ENCODE measurements at places on chromosomes 2 and 18. TPM values are rescaled to one million over a fixed set of nuclear protein-coding genes. Genes with fewer than 3 reads are reported as not detected.

Gene SLC8A1
- total RNA-seq = 9.0 TPM

Gene CFAP65
- total RNA-seq = 0.11 TPM

DNA sequence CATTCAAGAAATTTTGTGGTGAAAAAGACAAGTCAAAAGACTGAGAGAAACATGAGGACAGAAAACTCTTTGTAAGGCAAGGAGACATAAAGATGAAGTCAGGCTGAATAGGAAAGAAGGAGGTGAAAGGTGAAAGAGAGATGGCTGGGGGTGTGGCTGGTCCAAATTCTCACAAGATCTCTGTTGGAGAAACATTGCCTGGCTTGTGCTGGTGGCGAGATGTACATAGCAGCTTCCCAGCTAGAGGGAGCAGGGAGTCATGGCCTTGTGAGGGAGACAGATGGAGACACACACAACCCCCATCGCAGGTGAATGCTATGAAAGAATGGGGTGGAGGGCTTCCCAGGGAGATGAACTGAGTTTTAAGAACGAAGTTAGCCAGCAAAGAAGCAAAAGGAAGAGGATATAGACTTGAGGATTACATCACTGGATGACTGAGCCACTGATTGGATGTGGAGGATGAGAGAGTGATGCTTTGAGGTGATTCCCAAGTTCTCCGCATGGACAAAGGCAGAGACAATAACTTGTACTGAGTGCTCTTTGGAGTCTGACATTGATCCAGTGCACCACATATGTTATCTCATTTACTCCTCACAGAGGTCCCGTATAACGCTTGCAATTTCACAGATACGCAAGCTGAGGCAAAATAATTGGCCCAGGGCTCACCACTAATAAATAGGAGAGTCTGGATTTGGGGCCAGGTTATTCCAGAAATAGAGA lies 3.7 kb upstream of the EMX1 start:
- no peak for DNase-seq

DNA sequence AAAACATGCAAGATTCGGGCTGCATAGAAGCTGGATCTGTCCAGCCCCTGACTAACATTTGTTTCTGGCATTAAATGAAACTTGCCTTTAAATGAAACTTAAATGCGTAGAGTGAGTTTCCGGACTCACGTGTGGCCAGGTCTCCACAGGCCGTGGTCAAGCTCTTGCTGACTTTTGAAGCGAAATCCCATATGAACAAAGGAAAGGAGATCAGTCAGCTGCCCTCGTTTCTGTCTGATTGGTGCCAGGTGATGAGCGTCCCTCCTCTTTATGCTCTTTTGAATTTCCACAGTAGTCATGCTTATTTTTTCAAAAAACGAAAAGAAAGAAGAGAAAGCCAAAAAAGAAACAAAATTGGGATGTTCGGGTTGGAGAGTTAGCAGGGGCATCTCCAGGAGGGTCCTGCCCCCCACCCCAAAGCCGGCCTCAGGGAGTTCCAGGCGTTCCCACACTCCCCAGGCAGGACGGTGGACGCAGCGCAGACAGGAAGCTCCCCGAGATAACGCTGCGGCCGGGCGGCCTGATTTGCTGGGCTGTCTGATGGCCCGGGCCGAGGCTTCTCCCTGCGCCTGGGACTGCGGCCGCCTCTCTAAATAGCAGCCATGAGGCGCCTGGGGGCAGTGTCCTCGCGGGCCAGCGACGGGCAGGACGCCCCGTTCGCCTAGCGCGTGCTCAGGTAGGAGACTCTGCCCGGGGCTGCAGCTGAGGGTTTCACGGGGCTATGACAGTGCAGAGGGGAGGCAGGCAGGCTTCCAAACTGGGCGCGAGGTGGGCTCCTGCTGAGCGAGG lies at the start of gene COLEC11:
Gene COLEC11 (plus strand): TSS at position 620 of the 789 bp plus-strand sequence. CDS start 9,229 bp downstream, outside the sequence.
- no peak for DNase-seq

DNA sequence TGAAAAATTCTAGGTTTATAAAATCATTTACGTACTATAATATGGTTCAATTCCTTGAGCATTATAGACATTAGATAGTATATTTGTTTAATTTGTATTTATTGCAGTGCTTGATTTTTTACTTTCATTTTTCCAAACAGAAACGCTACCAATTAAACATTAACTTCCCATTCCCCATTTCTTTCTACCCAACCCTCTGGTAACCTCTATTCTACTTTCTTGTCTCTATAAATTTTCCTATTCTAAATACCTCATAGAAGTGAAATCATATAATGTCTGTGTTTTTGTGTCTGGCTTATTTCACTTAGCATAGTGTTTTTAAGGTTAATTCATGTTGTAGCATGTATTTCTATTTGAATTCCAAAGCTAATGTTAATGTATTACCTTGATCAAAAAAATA lies 11.6 kb upstream of the SLC39A10 start:
- no peak for DNase-seq

Data from Daoy (cell line).